ENCODE measurements at places on chromosomes 4 and X.
A peak's percentile ranks its signal among the peaks of the same experiment; 100 is the strongest.

DNA sequence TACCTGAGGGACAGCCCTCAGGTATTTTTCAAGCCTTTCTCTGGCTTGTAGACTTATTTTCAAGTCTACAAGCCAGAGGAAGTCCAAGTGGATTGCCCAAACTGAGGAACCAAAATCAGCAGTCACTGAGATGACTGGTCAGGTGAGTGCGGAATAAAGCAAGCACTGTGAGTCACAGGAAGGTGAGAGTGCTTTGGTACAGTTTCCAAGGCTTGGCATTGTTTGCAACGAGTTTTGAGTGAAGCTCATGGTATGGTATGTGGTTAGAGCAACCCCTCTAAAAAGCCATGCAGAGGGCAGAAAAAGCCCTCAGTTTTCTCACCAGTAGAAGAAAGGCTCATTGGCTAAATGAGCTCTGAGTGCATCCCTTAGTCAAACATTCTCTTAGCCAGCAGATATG is 112.8 kb upstream of the EOLA2 start:
- DNase-seq: no peak

- DNase-seq: no peak
These were observed 1.4 kb downstream of the GRIPAP1 start for GRCh38 chrX:49000636-49001035.

DNA sequence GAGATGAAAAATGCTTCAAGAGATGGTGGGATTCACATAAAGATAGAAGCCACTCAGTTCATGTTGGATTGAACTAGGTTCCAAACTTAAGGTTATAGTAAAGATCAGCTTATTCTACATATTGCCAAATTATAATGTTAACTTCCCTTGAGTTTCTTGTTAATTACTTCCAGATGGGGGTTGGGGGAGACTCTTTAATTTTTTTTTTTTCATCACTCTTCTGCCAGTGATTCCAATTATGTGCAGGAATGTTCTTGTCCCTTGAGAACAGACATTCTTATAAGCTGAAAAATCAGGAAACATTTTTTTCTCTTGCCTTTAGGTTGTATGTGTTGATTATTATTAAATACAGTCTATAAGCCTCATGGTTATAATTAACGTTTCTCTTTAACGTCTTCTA is 30.0 kb downstream of the MND1 start:
- DNase-seq: no peak

GRCh38 chr4:8550691-8551090 is 29.5 kb upstream of the GPR78 start:
- DNase-seq: peak; percentile 32

GRCh38 chr4:17109126-17109525 is 210.7 kb upstream of the LDB2 start:
- DNase-seq: no peak

DNA sequence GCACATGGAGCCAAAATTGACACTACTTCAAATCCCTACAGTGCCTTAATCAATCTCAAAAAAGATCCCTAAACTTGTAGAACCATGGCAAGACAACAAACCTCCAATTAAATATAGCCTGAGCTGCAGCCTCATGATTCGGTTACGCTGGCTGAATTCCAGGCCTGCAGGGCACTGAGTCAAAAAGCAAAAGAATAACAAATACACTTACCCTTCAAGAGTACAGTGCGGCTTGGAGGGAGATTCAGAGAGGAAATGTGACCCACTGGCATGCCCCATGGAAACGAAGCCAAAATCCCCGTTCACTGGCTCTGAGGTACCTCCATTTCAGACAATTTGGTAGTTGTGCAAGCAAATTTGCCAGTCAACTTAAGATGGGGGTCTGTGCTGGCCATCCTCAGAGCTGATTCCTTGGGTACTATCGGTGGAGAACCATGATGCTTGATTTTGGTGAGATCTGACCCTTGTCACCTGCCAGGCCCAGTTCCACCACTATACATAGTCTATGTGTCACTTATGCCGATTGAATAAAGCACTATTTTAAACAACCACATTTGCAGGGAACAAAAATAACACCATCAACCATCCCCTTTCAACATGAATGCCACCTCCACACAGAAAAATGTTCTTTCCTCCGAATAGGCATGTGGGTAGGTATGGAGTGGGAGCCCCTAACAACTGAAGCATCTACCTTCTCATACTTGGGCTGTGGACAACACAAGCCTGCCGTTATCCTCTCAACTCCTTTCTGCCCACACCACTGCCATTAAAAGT is 2.1 kb downstream of the C4orf54 start:
- DNase-seq: no peak

Measured in H7 (cell line).